Kidney (tissue), 22 donors: ENCODE measurements at places on chromosomes 7 and 10. TPM values are rescaled to one million over a fixed set of nuclear protein-coding genes. Genes with fewer than 3 reads are reported as not detected.

Gene MBL2
- not detected for total RNA-seq

Gene SLC26A3
- 0.25 TPM for total RNA-seq

Gene ELOVL3
- 0.35 TPM for total RNA-seq

Gene INSYN2A
- 0.28 TPM for total RNA-seq

Gene FGL2
- 96.9 TPM for total RNA-seq

Gene TUBB8
- not detected for total RNA-seq

Gene ITIH2
- total RNA-seq = 0.13 TPM

DNA sequence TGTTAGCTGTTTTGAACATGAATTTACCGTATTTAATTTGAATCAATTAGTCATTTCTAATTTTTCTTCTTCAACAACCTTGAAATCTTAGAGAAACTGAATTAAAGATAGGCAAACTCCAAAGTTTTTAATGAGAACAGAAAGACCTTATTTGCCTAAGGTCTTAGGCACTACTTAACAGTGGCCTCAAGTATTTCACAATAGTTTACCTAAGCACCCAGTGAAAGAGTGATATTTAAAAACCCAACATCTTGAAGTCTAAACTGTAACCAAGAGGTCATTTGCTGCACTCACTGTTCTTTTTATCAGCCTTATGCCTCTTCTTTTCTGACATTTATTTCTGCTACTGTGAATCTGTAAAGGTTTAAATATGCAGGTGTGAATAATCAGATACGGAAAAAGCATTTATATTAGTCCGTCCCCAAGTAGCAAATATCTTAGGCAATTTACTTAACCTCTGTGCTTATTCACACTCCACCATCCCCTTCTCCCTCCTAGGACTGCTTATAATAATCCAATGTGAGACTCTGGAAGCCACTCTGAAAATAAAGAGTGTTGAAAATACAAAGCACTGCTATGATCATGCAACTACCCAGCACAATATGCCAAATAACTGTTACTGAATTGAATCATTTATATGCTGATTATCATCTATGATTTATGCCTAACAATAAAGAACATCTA, 105.7 kb downstream of the ELAPOR2 start:
- H3K27me3 ChIP-seq = no peaks in the 10 kb centered on the region
- no peak for DNase-seq
- H3K27ac ChIP-seq = no peak overlapping the region
- no peaks in the 10 kb centered on the region for H3K4me1 ChIP-seq
- no peaks in the 10 kb centered on the region for H3K36me3 ChIP-seq

- no peaks in the 10 kb centered on the region for H3K36me3 ChIP-seq
- no peak for DNase-seq
- H3K4me3 ChIP-seq = no peak overlapping the region
- no peaks in the 10 kb centered on the region for H3K27me3 ChIP-seq
- H3K4me1 ChIP-seq = no peaks in the 10 kb centered on the region
Measured at GRCh38 chr10:132204078-132204780, 17.5 kb downstream of the DPYSL4 start.

DNA sequence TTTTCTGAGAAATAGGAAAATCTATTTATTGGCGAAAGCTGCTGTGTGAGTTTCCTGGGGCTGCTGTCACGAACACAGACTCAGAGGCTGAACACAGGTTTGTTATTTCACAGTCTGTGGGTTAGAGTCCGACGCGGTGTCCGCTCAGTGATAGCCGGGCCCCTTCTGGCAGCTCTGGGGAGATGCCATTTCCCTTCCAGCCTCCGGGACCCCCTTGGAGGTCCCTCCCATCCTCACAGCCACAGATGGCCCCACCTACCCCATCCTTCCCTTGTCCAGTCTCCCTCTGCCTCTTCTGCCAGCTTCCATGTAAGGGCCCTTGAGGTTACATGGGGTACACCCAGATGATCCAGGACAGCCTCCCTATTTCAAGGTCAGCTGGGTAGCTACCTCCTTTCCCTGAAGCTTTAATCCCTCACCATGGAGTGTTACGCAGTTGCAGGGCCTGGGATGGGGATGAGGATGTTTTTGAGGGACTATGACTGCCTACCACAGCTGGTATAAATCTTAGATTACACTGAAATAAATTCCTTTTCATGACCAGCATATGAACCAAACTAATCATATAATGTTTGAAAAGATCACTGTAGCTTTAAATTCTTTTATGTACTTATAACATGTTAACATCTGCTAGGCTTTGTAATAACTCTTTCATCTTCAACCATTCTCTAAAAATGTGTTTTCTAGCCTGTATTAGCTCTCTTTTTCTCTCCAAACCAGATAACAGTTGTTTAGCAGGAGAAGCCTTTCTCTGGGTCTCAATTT, 98.5 kb downstream of the WDR37 start:
- DNase-seq = no peak
- H3K36me3 ChIP-seq = no peaks in the 10 kb centered on the region
- H3K27me3 ChIP-seq = no peaks in the 10 kb centered on the region
- H3K4me1 ChIP-seq = peaks cover 8% of the 10 kb centered on the region
- no peak overlapping the region for H3K27ac ChIP-seq
- no peak overlapping the region for H3K4me3 ChIP-seq

- no peak for DNase-seq
- no peak overlapping the region for H3K27ac ChIP-seq
- H3K27me3 ChIP-seq = no peaks in the 10 kb centered on the region
- no peak overlapping the region for H3K4me3 ChIP-seq
Measured at GRCh38 chr10:133097961-133098360, 10.2 kb downstream of the ADGRA1 start.

DNA sequence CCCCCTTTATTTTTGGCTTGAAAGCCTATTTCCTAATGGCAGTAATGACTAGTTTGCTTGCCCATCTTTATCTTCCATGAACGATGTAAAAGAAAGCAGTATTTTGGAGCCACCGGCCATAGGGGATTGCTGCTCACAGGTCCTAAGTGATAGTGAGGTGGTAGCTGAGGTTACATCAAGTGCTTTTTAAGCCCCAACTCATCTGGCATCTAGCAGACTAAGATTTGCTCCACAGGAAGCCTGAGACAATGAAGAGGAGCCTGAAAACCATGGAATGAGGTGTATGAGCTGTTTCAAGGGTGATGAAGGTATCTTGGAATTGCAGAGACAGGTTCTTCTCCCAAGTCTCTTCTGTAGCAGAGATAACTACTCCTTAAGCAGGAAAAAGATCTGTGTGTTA, 496.3 kb downstream of the XPNPEP1 start:
- no peaks in the 10 kb centered on the region for H3K36me3 ChIP-seq
- no peak overlapping the region for H3K4me3 ChIP-seq
- H3K4me1 ChIP-seq = no peaks in the 10 kb centered on the region
- no peak for DNase-seq

- H3K4me1 ChIP-seq = no peaks in the 10 kb centered on the region
- no peaks in the 10 kb centered on the region for H3K27me3 ChIP-seq
- H3K4me3 ChIP-seq = no peak overlapping the region
- no peaks in the 10 kb centered on the region for H3K36me3 ChIP-seq
- no peak overlapping the region for H3K27ac ChIP-seq
Measured at GRCh38 chr7:4931943-4932342, 27.0 kb downstream of the MMD2 start.

DNA sequence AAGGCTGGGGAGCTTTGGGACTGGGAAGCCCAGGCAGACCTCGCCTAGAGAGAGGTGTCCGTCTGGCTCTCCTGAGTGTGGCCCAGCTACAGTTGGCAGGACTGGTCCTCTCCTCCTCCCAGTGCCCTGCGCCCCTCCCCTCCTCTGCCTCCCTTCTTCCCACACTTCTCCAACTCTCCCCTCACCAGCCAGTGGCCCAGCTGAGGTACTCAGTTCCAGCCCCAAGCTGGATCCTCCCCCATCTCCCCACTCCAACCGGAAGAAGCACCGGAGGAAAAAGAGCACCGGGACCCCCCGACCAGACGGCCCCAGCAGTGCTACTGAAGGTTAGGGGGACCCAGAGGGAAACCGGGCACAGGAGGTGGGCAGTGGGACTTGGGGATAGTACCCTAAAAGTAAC, 27.7 kb downstream of the GBX1 start:
- H3K36me3 ChIP-seq = no peaks in the 10 kb centered on the region
- no peaks in the 10 kb centered on the region for H3K4me1 ChIP-seq
- peak; percentile 36 for DNase-seq
- H3K27ac ChIP-seq = no peak overlapping the region

- H3K27me3 ChIP-seq = no peaks in the 10 kb centered on the region
- no peak for DNase-seq
- H3K4me3 ChIP-seq = no peak overlapping the region
- no peak overlapping the region for H3K27ac ChIP-seq
- no peaks in the 10 kb centered on the region for H3K36me3 ChIP-seq
Measured at GRCh38 chr7:103894656-103895596, 94.5 kb downstream of the RELN start.

DNA sequence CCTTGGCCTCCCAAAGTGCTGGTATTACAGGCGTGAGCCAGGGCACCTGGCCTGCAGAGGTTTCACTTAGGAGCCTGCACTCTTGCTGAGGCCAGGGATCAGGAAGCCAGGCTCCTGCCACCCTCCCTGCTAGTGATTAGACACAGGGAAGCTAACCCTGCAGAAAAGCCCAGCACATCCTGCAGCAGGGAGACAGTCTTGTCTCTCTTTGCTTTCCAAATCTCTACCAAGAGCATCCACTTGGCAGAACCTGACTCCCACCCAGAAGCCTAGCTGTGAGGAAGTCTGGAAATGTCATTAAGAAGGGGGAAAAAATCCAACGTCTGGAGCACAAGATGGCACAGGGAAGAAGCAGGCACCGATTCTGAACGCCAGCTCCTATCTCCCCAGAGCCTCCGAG, 8.0 kb upstream of the FAM171A1 start:
- no peak overlapping the region for H3K27ac ChIP-seq
- no peaks in the 10 kb centered on the region for H3K27me3 ChIP-seq
- no peak for DNase-seq
- no peak overlapping the region for H3K4me3 ChIP-seq
- no peaks in the 10 kb centered on the region for H3K36me3 ChIP-seq
- H3K4me1 ChIP-seq = no peaks in the 10 kb centered on the region

DNA sequence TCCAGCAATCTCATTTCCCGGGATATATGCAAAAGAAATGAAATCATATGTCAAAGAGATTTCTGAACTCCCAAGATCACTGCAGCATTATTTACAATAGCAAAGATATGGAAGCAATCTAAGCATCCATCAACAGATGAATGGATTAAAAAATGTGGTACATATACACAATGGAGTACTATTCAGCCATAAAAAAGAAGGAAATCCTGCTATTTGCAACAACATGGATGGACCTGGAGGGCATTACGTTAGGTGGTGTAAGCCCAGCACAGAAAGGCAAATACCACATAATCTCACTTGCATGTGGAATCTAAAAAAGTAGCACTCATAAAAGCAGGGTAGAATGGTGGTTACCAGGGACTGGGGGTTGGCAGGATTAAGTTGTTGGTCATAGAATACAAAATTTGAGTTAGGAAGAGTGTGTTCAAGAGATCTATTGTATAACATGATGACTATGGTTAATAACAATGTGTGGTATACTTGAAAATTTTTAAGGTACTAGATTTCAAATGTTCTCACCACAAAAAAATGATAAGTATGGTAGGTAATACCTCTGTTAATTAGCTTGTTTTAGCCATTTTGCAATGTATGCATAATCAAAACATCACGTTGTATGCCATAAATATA, 32.9 kb upstream of the EIF5AL1 start:
- H3K27ac ChIP-seq = no peak overlapping the region
- H3K4me1 ChIP-seq = no peaks in the 10 kb centered on the region
- no peaks in the 10 kb centered on the region for H3K27me3 ChIP-seq
- H3K4me3 ChIP-seq = no peak overlapping the region
- no peak for DNase-seq

DNA sequence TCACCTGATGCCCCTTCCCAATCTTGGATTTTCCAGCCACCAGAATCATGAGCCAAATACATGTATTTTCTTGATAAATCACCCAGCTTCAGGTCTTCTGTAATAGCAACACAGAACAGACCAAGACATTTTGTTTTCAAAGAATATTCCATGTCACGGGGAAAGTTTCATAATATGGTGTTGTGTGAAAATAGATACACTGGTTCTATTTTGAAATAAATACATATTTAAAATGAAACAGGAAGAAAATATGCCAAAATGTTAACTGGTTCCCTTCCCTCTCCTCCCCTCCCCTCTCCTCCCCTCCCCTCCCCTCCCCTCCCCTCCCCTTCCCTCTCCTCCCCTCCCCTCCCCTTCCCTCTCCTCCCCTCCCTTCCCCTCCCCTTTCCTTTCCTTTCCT, 30.3 kb upstream of the CAMK1D start:
- no peaks in the 10 kb centered on the region for H3K4me1 ChIP-seq
- no peak overlapping the region for H3K27ac ChIP-seq
- no peaks in the 10 kb centered on the region for H3K36me3 ChIP-seq
- no peaks in the 10 kb centered on the region for H3K27me3 ChIP-seq

DNA sequence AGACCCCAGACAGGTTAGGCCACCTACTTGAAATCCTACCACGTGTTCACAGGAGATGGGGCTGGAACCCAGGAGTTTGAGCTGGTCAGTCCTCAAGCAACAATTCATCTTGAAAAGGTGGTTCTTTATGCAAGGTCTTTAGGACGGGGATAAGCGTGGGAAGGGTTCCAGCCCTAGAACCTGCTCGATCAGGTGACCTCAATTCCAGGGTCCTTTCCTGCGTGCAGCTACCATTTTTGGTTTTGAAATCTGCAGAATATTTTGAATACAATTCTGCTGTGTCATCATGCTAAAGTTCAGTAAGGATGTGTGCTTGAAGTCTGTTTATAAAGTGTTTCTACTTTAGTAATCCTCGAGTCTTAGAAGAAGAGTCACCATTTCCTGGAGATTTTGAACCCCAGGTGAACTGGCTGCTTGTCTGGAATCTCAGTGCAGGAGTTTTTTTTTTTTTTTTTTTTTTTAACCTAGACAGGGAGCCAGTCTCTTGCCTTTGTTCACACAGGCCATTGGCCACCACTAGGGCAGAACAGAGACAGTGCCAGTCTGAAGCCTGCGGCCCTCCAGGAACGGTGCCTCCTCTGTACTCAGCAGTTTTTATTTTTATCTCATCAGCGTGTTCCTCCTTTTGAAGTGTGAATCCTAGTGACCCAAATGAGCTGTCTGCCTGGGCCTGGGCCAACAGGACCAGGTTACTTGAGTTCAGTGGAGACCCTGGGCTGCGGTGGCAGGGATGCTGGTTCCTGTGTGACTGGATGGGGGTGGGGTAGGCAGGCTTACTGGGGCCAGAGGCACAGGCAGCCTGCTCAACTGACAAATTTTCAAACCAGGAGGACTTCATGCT, 54.6 kb downstream of the EEPD1 start:
- no peak overlapping the region for H3K4me3 ChIP-seq
- no peaks in the 10 kb centered on the region for H3K27me3 ChIP-seq
- no peaks in the 10 kb centered on the region for H3K36me3 ChIP-seq
- DNase-seq = peak; percentile 42
- no peak overlapping the region for H3K27ac ChIP-seq

DNA sequence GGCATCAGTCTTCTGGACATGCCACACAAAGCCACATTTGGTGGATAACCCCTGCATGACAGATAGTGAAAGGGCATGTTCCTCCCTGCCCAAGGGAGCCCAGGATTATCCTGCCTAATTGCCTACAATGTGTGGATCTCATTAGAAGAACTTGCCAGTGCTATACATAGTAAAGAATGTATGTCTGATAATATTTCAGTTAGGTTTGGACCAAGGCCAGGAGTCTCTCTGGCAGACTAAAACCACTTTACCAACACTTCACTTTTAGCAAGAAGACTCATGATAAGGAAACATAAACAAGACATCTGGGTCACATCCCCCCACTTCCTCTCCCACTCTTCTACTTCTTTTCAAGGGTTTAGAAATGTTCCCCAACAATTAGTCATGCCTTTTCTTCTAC, 196.7 kb downstream of the MTERF1 start:
- H3K4me1 ChIP-seq = no peaks in the 10 kb centered on the region
- no peak overlapping the region for H3K27ac ChIP-seq
- H3K27me3 ChIP-seq = no peaks in the 10 kb centered on the region

- H3K4me3 ChIP-seq = no peak overlapping the region
- no peak overlapping the region for H3K27ac ChIP-seq
- no peaks in the 10 kb centered on the region for H3K27me3 ChIP-seq
- no peak for DNase-seq
Measured at GRCh38 chr7:89029864-89030263, 234.3 kb upstream of the TEX47 start.
